Stimulated activated CD8-positive, alpha-beta memory T cell treated with anti-CD3 and anti-CD28 coated beads, Interleukin-7, amount 100 ng/mL, for 4 hours (primary cell): ENCODE measurements at places on chromosomes 4 and X.
A peak's percentile ranks its signal among the peaks of the same experiment; 100 is the strongest.

DNA sequence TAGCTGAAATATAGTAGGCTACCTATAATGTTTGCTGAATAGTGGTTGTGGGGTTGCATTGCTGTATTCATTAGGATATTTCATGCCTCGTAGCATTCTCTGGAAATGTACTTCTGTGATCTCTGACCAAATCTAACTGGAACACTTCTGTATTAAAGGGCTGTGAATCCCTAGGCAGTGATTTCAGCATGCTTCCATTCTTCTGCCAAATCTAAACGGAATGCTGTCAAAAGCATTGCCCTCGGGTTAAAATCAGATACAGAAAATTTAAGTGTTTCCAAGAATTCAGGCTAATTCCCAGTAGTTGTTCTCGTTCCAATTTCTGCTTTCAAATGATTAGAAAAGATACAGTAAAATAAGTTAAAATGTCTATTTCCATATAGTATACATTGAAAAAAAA is 1847.5 kb upstream of the IGFBP7 start:
- DNase-seq: no peak

GRCh38 chr4:99462875-99463464 is 27.8 kb upstream of the ADH7 start:
- peak; percentile 14 for DNase-seq

DNA sequence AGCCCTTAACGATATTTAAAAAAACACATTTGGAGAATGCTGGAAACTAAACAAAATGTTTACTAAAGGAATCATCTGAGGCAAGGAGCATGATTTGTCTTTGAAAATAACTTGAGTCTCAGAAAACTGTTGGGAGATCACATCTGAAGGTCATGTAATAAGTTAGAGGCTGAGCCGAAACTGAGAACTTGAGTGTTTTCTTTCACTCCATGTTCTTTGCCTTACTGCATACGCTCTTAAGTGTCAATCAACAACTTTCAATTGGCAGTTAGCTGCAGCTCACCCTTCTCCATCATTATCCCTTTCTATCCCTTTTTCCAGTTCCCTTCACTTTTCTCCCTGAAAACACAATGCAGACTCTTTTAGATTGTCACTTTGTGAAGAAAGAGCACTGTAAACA is 216.2 kb downstream of the ADGRA3 start:
- no peak for DNase-seq

GRCh38 chrX:80929251-80929650 is 119.6 kb upstream of the BRWD3 start:
- DNase-seq: no peak

DNA sequence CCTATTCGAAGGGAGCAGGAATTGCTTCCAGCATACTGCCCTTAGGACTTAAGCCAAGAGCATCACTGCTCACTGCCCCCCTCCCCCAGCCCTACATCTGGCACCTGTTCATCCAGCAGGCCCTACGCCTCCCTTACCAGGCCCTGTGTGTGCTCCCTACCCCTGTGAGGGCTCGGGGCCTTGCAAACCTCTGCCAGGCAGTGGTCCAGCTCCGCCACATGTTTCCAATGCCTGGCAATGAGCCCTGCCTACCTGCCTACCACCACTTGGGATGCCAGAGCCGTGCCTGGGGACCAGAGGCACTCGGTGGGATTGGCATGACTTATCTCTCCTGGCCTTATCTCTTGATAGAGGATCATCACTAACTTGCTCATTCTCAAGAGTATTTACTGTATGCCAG is 27.5 kb upstream of the MTM1 start:
- DNase-seq: no peak

DNA sequence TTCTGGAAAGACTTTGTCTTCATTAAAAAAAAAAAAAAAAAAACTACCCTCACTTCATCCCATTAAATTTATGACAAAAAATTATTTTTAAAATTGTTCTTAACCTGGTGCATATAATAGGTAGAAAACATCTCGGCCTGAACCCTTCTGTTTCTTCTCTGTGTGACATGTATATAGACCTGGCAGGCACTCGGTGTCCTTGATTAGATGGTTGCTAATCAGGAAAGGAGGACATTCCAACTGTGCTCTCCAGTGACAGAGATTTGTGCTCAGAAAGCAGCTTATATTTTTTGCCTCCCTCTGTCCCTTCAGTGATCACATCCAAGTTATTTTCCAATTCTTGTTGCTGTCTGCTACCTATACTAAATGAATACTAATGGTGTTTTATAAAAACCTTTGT is 355.6 kb downstream of the CBLL2 start:
- DNase-seq: no peak

- no peak for DNase-seq
Measured at GRCh38 chrX:108275732-108276131, 162.5 kb downstream of the COL4A6 start.

GRCh38 chrX:130084631-130085237 is 25.6 kb downstream of the ELF4 start:
- DNase-seq: no peak

GRCh38 chrX:105527759-105528158 is 294.6 kb upstream of the NRK start:
- DNase-seq: no peak

- no peak for DNase-seq
Measured at GRCh38 chrX:78800114-78800513, 52.6 kb downstream of the LPAR4 start.

- DNase-seq: no peak
Measured at GRCh38 chrX:43817444-43817843, 64.8 kb downstream of the MAOB start.

- no peak for DNase-seq
Measured at GRCh38 chrX:132954323-132954722, 4.1 kb downstream of the HS6ST2 start.

GRCh38 chrX:119502727-119503483 is 34.7 kb downstream of the SLC25A5 start:
- no peak for DNase-seq

GRCh38 chr4:25862411-25863346 is at the start of gene SEL1L3:
Gene SEL1L3 (minus strand): TSS chr4:25862988. CDS start chr4:25862836, 152 bp downstream.
- no peak for DNase-seq

- no peak for DNase-seq
Measured at GRCh38 chr4:5968246-5968645, 50.0 kb downstream of the C4orf50 start.

GRCh38 chr4:7254736-7255487 is 62.6 kb downstream of the SORCS2 start:
- DNase-seq: no peak

GRCh38 chr4:134754301-134755019 is 552.9 kb upstream of the PABPC4L start:
- DNase-seq: no peak

DNA sequence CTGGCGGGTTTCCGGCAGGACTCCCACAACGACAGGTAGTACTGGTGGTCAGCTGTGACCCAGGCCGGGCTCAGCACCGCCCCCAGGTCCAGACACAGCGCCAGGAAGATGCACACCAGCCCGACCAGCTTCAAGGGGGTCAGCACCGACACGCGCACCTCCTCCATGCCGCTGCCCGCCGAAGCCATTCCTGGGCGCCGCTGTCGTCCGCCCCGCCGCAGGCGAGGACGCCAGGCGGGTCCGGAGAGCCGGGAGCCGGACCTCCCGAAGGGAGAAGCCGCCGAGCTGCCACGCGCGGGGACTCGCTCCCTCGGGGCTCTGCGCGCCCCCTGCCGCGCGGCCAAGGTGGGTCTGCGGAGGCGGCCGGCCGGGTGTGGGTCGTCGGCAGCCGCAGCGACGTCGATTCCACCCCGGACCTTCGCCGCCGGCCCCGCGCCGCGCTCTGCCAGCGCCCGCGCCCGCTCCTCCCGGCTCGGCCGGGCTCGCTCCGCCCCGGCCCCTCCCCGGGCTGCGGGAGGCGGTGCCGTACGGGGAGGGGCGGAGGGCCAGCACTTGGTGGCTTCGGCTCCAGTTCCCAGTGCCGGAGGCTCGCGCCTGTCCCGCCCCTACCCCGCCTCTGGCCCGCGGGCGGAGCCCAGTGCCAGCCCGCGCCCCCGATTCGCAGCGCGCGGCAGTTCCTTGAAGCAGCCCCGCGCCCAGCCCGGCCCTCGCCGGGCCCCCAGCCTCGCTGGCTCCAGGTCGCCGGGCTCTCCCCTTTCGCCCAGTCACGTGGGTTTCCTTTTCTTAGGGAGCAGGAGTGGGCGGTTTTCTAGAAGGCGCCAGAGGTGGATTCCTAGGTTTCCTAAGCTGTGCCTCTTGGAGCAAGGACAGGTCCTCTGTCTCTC is at the start of gene TMEM47:
Gene TMEM47, minus strand, starts transcription at position 444 of the 884 bp plus-strand sequence. Its CDS starts 256 bp downstream, at position 188.
- no peak for DNase-seq

- DNase-seq: no peak
Measured at GRCh38 chr4:82403725-82404124, 26.5 kb downstream of the HNRNPDL start.

DNA sequence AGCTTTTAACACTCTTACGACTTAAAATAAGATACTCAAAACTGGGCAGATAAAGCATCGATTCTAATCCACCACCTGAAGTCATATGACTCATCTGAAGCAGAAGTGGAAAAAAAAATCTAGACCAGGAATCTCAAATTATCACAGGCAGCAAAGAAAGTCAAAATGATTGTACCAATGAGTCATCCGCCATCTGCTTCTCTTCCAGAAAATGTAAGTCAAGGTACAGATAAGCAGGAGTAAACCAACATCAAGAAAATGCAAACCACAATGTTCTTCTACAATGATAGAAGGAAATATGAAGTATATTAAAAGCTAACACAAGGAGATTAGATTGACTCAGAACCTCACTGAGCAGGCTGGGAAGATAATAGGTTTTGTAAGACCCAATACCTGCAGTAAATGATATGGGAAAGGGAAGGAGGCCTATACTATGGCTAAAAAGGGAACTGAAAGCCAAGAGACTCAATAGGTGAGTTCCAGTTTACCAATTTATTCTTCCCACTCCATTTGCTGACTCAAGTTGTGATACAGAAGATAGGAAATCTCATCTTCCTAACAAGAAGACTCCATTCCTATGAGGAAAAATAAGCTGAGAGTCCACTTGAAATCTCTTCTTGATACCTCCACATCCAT is 88.4 kb upstream of the TET2 start:
- DNase-seq: no peak

DNA sequence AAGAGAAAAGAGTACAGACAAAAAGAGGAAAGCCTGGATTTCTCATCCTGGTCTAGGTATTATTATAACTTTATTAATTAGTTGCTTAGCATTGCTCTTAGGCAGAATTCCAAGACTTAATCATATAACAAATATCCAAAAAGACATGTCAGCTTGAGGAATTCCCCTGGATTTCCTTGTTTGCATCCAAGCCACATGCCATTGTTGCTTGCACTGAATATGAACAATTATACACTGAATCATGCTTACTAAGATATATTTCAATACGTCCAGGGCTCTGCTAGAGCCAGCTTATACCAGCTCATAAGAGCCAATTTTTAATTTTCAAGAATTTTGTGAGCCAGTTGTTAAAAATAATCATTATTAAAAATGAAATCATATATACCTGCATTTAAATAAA is 5.5 kb upstream of the TLR10 start:
- no peak for DNase-seq

- no peak for DNase-seq
Measured at GRCh38 chr4:157984285-157984911, 188.4 kb downstream of the GASK1B start.

- DNase-seq: no peak
Measured at GRCh38 chr4:106463622-106464021, 95.0 kb upstream of the GIMD1 start.

DNA sequence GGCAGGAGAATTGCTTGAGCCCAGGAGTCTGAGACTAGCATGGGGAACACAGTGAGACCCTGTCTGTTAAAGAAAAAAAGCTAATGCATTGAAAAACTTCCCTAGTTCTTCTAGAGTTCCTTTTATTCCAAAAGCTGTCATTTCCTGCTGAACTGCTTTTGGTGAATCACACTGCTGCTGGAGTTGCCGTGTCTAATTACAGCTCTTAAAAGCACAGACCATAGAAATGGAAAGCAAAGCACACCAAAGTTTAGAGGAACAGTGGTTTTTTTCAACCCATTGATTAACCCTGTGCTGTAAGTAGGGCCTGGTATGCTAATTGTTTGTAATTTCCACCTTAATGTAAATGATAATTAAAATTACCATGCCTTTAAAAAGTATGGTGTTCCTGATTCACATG is 52.4 kb downstream of the SEPTIN11 start:
- DNase-seq: no peak

DNA sequence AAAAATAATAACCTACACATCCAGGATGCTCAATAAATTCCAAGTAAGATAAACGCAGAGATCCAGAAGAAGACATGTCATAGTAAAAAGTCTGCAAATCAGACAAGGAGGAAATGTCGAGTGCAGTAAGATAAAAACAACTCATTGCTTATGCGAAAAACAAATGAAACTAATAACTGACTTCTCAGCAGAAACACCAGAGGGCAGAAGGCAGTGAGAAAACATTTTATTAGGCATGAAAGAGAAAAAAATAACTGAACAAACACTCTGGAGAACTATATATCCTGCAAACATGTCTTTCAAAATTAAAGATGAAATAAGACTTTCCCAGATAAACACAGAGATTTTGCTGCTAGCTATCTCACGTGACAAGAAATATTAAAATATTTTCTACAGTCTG is 201.3 kb upstream of the CTSO start:
- DNase-seq: no peak

GRCh38 chrX:39935411-39936064 is 162.2 kb downstream of the BCOR start:
- no peak for DNase-seq

DNA sequence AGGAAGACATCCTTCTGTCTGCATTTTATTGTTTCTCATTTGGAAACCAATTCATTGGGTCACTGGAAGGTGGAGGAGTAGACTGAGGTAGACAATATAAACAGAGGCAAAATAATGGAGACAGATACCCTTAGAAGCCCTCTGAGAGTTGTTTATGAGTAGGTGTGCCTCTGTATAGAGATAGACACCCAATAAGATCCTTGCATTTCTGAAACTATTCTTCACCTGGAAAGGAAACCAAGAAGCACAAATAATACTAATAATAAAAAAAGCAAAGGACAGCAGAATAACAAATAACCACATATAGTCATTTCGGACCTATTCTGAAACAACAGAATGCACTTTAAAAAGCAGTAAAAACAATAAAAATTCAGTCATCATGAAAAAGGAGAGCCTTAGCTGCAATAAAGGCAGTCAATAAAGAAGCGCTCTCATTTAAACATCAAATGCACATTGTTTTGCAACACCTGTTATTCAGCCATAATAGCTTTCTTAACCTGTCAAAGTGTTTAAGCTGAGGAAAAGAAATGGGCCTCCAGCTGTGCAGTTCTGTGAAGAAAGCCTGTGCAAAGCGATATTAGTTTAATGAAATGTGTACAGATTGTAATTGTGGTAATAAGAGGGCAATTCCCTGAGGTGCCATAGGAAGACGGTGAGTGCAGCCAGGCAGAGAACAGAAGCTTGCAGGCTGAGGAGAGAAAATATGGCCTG is 904.2 kb downstream of the STPG2 start:
- DNase-seq: no peak

DNA sequence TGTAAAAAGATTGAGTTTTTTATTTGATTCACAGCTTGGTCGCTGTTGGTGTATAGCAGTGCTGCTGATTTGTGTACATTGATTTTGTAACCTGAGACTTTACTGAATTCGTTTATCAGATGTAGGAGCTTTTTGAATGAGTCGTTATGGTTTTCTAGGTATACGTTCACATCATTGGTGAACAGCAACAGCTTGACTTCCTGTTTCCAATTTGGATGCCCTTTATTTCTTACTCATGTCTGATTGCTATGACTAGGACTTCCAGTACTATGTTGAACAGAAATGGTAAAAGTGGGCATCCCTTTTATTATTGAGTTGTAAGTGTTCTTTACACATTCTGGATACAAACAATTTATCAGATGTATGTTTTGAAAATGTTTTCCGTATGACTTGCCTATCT is 76.0 kb downstream of the ADGRG4 start:
- no peak for DNase-seq

- peak; percentile 11 for DNase-seq
Measured at GRCh38 chrX:96685210-96686099, 813 bp downstream of the DIAPH2 start.
